ENCODE measurements at places on chromosomes 12 and 14.

DNA sequence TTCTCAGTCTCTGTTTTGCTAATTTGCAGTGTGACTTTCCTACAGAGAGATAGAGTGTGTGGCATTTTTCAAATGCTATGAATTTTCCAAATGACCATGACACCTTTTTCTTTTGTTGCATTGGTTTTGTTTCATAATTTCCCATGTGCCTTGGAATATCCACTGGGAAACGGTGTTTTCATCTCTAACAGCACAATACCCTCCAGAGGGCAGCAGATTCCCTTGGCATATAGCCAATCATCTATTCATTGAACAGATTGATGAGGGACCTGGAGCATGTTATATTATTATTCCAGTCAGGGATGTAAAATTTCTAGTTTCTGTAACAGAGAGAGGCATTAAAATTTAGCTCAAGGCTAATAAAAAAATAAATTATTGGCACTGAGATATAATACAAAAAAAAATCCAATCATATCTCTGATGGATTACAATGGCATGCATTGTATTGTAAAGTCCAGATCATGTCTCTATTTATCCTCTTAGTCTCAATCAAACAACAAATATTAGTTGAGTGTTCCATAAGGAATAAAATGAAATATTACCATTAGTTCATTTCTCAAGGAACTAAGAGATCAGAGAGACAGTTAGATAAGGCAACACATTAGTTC, 29.6 kb upstream of the NTN4 start:
- DNase-seq: peak; percentile 38

GRCh38 chr14:58829594-58829993, 191.8 kb downstream of the DACT1 start:
- no peak for DNase-seq

GRCh38 chr12:64461634-64462414, 9.9 kb downstream of the TBK1 start:
- no peak for DNase-seq

DNA sequence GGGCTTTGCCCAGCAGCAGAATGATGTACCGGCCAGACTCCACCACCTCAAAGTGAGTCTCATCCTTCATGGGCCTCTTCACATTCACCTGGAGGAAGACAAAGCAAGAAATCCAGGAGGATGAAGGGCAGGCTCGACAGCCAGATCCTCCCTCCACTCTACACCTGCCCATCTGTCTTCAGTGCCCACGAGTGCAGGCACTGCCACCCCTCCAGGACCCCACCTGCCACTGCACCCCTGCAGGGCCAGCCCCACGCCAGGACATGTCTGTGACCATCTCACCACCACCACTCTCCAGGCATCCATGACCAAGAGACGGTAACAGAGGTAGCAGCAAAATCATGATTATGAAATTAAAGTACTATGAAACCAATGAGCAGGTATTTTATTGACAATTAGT, 84.3 kb upstream of the ANO2 start:
- DNase-seq: no peak

DNA sequence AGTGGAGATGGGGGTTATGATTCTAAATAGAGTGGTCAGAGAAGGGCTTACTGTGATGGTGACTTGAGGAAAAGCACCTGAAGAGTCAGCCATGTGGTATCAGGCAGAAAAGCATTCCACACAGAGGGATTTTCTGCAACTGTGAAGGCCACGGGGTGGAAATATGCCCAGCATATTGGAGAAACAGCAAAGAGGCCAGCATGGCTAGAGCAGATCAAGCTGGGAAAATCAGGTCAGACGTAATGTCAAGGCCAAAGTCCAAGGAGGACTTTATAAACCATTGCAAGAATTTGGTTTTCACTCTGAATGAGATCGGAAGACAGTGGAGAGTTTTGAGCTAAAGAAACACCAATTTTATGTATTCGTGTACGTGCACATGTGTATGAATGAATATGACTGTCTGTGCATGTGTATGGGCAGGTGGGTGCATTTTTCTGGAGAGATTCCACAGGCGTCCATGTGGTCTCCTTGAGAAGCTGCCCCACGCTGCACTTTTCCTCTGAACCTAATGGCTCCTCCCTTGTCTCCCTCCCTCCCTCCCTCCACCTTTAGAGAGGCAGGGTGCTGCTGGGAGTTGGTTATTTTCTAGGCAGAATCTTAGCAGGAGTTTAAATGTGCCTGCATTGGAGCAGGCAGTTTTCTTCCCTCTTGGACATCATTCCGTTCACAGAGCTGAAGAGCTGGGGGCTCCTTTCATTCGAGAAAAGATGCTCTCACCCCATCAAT, 97.4 kb upstream of the PPP4R3A start:
- DNase-seq: no peak

DNA sequence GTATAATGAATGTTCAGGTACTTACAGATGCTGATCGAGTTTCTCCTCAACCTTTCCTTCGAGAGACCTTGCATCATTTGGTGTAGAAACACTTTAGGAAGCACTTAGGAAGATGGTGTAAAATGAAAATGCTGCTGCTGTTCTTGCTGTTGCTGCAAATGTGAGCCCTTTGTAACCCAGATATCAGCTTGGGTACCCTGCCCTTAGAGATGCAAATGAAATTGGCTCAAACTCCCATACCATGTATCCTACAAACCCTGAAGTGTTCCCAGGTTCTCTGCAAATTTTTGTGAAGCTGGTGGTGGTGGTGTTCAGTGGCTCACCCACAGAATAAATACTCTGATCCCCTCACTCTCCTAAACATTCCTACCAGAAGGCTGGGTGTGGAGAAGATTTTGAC, 130.8 kb downstream of the SLC25A47 start:
- no peak for DNase-seq

DNA sequence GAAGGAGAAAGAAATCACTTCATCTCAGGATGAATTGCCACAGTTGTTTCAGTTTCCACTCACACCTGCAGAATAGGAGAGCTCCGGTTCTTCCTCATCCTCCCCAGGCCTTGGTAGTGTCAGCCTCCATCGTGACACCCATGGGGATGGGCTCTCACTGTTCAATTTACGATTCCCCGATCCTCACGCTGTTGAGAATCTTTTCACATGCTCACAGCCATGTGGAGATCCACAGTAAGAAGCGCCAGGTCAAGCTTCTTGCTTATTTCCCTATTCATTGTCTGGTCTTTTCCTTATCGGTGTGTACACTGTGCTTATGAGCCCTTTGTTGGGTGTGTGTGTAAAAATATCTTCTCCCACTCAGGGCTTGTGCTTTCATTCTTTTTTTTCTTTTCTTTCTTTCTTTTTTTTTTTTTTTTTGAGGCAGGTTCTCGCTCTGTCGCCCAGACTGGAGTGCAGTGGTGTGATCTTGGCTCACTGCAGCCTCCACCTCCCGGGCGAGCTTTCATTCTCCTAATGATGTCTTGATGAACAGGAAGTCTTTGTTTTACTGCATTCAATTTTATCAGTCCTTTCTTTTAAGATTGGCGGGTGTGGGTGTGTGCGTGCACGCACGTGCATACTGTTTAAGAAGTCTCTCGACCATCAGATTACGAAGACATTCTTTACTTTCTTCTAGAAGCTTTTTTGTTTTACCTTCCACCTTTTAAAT, 21.5 kb downstream of the RIN3 start:
- no peak for DNase-seq

- DNase-seq: no peak
These were observed 22.6 kb upstream of the DRAM1 start for GRCh38 chr12:101854747-101855146.

DNA sequence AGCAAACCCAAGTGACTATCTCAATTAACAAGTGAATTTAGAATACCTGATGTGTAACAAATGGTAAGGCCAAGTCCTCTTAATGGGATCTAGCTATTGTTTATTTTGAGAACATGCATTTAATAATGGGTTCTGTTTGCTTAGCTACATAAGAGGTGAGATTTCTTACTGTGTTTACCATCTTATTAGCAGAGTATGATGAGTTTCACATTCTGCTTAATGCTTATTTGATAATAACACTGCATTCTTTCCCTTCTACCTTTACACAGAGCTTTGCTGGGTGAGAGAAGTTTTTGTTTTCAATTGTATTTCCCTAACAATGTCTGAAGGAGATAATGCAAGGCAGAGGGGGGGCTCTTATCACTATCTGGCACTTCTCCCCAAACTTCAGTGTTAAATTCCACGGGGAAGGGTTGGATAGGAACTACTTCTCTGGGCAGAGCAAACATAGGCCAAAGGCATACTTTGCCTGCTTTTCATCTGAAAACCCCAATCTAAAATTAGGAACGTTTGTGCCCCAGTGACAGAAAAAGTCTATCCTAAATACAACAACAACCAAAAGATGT, 129.0 kb upstream of the ATXN7L3B start:
- no peak for DNase-seq

DNA sequence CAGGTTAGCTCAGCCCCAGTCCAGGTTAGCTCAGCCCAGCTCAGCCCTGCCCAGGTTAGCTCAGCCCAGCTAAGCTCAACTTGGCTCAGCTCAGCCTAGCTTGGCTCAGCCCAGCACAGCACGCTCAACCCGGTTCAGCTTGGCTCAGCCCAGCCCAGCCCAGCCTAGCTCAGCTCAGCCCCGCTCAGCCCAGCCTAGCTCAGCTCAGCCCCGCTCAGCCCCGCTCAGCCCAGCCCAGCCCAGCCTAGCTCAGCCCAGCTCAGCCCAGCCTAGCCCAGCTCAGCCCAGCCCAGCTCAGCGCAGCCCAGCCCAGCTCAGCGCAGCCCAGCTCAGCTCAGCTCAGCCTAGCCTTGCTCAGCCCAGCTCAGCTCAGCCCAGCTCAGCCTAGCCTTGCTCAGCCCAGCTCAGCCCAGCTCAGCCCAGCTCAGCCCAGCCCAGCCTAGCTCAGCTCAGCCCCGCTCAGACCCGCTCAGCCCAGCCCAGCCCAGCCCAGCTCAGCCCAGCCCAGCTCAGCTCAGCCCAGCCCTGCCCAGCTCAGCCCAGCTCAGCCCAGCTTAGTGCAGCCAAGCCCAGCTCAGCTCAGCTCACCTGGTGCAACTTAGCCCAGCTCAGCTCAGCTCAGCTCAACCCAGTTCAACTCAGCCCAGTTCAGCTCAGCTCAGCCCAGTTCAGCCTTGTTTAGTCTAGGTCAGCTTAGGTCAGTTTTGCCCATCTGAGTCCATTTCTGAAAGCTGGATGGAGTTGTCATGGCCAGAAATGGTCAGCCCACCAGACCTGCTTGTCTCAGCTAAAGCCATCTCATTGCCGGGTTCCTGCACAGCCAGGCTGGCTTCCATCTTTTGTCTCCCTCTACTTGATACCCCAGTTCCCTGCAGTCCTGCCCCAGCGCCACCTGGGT, 333.6 kb downstream of the TMEM121 start:
- DNase-seq: no peak

DNA sequence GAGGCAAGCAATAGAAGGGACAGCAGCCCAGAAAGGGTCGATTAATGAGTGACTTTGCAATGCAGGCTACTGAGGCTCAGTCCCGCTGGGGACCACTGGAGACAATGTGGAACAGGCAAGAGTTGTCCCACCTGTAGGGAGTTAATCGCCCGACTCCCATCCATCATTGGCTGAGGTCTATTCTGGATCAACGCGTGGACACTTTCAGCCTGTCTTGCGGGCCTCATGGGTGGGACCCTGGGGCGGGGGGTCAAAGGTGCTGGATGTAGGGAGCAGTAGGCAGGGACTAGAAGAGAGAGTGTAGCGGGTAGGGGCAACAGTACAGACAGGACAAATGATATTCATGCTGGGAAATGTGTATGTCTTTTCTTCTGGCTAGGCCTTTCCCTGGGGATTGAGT, 6.1 kb downstream of the IFI27L2 start:
- DNase-seq: no peak

GRCh38 chr12:25681580-25681979, 128.5 kb upstream of the LMNTD1 start:
- DNase-seq: no peak

All from NCI-H1092 treated with DMSO at 0.1 percent for 48 hours (cell line).